ENCODE measurements at places on chromosomes 6 and 20.

DNA sequence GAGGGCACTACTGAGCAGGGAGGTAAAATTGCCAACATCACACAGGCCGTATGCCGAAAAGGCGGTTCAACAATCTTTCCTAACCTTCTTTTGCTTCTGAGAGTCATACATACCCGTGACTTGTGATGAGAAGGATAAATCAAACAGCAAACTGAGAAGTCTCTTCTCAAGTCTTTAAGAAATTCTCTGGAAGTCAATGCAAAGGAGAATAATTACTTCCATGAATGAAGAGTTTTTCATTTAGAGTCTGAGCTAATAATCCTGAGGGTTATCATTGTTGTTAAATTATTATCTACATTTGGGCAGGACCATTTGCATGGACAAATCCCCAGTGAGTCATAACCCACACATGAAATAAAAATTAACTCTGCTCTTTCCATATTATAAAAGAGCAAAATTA, 22.4 kb upstream of the ILRUN start:
- no peak for DNase-seq

DNA sequence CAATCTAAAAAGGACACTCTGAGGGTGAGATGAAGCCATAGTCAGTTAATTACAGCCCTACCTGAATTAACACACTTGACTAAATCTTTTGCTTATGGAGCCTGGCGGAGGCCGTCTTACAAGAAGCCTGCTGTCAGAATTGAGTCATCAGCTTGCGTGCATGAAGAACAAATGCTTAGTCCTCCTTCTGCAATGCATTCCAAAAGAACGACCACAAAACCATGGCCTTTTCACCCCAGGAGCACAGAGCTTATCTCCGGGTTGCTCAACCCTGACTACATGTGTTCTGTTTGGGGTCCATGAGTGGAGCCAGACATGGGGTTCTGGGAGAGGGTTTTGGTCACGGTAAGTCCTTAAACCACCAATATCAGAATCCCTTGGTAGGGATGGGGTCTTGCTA, 318.1 kb downstream of the CLIC5 start:
- DNase-seq = no peak

DNA sequence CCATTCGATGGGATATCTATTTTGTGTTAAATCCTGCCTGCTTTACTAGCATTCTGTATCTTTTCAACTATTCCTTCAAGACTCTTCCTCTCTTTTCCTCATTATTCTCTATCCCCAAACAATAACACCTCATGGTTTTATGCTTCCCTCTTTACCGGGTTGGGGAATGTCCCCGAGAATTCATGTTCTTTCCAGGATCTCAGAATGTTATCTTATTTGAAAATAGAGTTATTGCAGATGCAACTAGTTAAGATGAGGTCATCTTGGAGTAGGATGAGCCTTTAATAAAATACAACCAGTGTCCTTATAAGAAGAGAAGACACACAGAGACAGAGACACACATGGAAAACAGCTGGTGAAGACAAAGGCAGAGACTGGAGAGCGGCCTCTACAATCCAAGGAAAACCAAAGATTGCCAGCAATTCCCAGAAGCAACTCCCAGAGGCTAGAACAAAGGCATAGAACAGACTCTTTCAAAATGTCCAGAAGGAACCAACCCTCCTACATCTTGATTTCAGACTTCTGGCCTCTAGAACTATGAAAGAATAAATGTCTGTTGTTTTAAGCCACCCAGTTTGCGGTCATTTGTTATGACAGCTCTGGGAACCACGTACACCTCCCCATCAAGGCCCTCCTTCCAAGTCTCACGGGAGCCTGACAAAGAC, 126.8 kb upstream of the TNFAIP3 start:
- no peak for DNase-seq

- DNase-seq = no peak
These were observed 59.9 kb downstream of the COL12A1 start for GRCh38 chr6:75145976-75146375.

- no peak for DNase-seq
These were observed 127.5 kb upstream of the SCGN start for GRCh38 chr6:25524542-25524941.

DNA sequence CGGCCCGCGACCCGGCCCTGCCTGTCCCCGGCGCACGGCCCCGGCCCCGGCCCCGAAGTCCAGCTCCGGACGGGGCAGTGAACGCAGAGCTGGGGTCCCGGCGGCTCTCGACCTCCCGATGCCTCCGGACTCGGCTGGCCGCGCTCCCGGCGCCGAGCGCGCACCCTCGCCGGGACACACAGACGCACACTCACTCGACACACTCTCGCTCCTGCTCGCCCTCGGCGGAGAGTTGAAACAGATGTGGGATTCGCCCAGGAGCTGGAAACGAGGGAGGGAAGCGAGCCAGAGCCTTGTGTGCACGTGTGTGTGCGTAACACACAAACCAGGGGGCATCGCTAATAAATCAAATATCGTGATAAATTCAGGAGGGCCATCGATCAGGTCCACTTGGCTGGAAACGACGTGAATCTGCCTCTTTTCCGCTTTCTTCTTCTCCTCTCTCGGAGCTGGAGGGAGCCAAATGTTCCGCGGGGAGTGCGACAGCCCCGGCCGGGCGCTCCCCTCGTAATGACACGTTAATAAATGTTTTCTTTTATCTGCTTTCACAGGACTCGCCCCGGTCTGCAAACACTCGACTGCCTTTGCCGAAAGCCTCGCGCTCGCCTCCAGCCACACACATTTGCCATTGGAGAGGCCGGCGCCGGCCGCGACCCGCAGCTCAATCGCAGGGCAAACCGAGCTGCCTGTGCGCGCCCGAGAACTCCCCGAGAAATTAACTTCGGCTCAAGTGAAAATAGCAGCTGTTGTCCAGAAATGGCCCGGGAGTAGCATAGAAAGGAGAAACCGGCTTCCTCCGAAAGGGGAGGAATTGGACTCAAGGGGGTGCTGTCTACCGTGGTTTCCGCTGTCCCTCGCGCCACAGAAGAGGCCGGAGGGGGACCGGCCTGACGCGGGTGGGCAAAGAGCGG, 828 bp upstream of the SULF2 start:
- DNase-seq = no peak

Data from activated T-helper 1 cell treated with anti-CD3 and anti-CD28 coated beads, Interleukin-2, amount 50 U/mL, for 16 hours (primary cell).